ENCODE measurements at places on chromosomes 16 and 17. TPM values are rescaled to one million over a fixed set of nuclear protein-coding genes. Genes with fewer than 3 reads are reported as not detected.

GRCh38 chr16:9062301-9062700 lies 29.1 kb upstream of the HAPSTR1 start:
- DNase-seq = no peak

GRCh38 chr16:82010649-82011048 lies 621 bp downstream of the SDR42E1 start:
- DNase-seq = no peak

DNA sequence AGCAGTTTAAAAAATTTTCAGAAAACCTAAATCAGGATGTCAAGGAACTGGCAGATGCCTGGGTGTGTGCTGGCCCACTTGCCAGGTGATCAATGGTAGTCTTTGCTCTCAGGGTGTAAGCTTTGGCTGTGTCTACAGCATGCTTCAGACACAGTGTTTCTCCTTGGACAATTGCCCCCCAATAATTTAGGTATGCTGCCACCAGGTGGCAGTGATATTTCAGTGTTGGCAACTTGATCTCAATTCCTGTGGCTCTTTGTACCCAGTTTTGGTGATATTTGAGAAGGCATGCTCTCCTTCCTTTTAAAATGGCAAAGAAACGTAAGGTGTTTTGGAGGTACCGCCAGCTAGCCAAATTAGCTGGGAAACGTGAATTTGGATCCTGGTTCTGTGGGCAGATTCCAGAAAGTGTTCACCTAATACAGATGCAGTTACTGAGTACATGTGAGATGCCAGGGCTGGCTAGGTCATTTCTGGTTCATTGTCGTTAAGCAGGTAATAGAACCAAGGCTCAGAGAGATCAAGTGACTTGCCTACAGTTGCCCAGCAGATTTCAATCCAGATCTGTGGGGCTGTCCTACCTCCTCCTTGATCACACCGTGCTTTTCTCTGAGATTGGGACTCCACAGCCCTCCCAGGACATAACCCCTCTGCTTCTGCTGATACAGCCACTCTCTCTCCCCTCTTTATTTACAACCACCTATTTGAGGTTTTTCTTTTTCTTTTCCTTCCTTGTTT lies 155.6 kb upstream of the PLCG2 start:
- DNase-seq = peak; percentile 81

DNA sequence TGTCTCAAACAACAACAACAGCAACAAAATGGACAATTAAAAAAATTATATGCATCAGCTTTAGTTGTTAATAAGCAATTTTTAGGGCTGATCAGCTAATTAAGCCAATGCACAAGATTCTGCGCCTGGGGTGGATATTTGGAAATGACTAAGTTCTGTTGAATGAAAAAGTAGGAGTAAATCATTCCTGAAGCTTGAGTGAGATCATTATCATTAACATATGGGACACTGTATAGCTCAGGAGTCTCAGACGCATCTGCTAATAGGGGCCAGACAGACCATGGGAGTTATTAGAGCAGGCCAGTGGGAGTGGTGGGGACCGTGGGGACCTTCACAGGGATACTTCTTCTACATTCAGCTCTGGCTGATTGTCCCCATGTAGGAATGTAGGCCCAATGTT lies 22.8 kb downstream of the IRX5 start:
- no peak for DNase-seq

The TEX14 gene
- not detected for total RNA-seq

The SEPTIN12 gene
- not detected for total RNA-seq

Measured in Peyer's patch (tissue), 4 donors.